ENCODE measurements at places on chromosomes 3 and 15.

- DNase-seq, result no peak
These were observed at the start of gene GP5 for GRCh38 chr3:194399166-194399565. Gene GP5 (minus strand): TSS chr3:194399266. CDS start chr3:194398282, 984 bp downstream.

- no peak for DNase-seq
These were observed 524 bp downstream of the ZMYND10 start for GRCh38 chr3:50345008-50345407.

- no peak for DNase-seq
These were observed 3.0 kb downstream of the POMGNT2 start for GRCh38 chr3:43102773-43103480.

GRCh38 chr3:189235214-189235613, 63.4 kb downstream of the TPRG1 start:
- DNase-seq, result no peak

DNA sequence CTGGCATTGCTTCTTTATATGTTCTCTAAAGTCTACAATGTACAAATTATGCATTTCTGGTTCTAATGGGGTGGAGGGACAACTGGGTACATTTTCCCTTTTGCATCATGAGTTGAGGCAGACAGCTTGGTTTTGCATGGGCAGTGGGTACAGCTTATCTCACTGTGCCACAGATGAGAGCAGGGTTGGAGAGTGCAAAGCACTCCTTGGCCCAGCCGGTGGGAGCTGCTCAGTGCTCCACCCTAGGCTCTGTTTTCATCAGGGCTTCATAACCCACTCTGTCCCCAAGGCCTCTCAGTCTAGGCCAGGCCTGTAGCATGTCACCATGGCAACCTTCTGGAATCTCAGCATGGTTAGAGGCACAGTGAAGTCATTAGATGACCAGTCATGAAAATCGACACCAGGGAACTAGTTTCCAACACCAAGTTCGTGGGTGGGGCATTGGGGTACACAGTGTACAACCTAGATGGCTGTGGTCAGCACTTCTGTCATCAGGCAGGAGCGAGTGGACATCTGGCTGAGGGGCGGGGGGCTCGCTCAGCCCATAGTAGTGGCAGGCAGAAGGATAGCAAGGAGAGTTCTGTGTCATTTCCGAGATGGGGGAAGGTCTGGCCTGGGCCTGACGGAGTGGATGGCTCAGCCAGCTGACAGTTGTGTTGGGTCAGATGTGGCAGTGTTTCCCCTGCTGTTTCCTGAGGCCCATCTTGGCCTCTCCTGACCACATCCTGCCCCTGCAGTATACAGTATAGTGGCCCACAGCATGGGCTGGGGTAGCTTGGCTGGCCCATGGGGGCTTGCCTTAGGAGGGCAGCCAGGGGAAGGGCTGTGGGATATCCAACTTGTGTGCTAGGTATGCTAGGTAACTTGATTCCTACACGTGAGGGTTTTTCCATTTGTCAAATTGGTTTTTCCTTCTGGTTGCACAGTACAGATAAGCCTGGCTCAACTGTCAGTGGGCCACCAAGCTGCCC, 75.7 kb upstream of the PRR23C start:
- no peak for DNase-seq

DNA sequence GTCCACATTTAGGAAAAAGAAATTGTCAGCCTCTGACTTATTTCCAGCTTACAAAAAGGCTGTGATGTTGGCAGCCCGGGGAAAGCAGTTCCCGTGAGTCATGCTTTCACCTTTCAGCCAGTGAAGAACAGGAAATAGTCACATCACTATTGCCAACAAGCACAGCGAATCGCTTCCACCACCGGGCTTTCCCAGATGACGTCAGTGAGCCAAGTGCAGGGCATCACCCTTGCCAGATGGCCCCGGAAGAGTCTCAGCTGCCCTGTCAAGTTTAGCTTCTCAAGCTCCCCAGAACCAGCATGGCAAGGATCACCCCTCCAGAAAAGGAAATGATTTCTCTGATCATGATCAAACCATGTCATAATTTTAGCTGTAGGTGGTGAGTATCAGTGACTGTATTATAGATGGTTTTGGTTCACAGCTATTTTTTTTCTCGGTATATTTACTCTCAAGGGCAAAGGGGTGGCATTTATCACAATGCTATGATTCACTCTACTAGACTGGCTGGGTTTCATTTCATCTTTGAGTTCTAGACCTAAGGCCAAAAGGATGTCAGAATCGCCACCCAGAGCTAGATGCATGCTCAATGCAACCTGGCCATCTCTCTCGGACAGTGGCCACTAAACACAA, 32.9 kb downstream of the B3GNT5 start:
- peak; percentile 92 for DNase-seq

- no peak for DNase-seq
These were observed 56.5 kb downstream of the CHCHD6 start for GRCh38 chr3:126760541-126760940.

Data from activated CD8-positive, alpha-beta memory T cell treated with anti-CD3 and anti-CD28 coated beads, Interleukin-2, amount 50 U/mL, for 48 hours (primary cell).